ENCODE measurements at places on chromosomes 1 and 21.

- DNase-seq, result no peak
These were observed 20.4 kb downstream of the ODF2L start for GRCh38 chr1:86375688-86376087.

- no peak for DNase-seq
These were observed 86.0 kb upstream of the ZBTB40 start for GRCh38 chr1:22365331-22366295.

- no peak for DNase-seq
These were observed 10.3 kb upstream of the AGTRAP start for GRCh38 chr1:11725616-11726015.

- no peak for DNase-seq
These were observed 12.6 kb downstream of the LAX1 start for GRCh38 chr1:203777596-203777995.

- DNase-seq, result no peak
These were observed 124.4 kb upstream of the HOOK1 start for GRCh38 chr1:59690171-59690930.

DNA sequence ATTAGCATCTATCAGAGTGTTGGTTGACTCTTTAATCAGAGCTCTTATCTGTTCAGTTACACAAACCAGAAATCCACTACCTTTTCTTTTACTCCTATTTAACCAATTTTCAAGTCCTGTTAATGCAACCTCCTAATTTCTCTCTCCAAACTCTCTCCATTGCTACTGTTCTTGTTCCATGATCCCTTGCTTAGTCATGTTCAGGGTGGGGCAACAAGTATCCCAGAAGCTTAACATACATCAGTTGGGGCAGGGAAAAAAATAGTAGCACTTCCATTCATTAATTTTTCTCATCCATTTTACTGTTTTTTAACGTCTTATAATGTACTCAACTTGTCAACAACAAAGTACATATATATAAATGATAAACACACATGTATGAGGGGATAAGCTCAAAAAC lies 111.2 kb upstream of the LBR start:
- DNase-seq, result no peak

DNA sequence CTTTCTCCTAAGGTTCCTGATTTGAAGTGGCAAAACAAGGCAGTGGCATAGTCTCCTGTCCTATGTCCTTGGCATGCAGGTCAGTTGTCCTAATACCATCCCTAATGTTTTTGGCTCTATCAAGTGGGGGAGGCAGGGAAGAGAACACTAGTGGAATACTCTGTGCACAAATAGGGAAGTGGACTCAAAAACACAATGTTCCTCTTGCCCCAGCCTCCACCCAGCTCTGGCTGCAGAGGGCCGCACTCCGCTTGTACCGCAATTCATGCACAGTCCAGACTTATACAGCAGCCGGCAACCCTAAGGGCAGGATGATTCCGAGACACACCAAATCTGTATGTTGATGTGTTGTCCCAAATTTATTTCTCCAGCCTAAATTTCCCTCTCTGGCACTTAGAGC lies 14.5 kb downstream of the PLEKHO1 start:
- no peak for DNase-seq

- DNase-seq, result no peak
These were observed 203.7 kb downstream of the AMY1C start for GRCh38 chr1:103953386-103953785.

- peak; percentile 83 for DNase-seq
These were observed 77.3 kb upstream of the PTGFRN start for GRCh38 chr1:116832308-116832931.

GRCh38 chr1:81412954-81413353 lies 387.8 kb upstream of the ADGRL2 start:
- no peak for DNase-seq

GRCh38 chr21:28714777-28715464 lies 277.8 kb downstream of the LTN1 start:
- no peak for DNase-seq

DNA sequence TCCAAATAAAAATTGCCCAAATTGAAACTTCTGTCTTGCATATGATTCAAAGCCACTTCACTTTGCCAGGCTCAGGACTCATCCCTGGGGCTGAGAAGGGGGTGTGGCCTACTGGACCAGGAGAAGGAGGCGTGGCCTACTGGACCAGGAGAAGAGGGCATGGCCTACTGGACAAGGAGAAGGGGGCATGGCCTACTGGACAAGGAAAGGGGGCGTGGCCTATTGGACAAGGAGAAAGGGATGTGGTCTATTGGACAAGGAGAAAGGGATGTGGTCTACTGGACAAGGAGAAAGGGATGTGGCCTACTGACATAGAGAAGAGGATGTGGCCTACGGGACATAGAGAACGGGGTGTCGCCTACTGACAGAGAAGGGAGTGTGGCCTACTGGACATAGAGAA lies 405.3 kb downstream of the RRAGC start:
- no peak for DNase-seq

DNA sequence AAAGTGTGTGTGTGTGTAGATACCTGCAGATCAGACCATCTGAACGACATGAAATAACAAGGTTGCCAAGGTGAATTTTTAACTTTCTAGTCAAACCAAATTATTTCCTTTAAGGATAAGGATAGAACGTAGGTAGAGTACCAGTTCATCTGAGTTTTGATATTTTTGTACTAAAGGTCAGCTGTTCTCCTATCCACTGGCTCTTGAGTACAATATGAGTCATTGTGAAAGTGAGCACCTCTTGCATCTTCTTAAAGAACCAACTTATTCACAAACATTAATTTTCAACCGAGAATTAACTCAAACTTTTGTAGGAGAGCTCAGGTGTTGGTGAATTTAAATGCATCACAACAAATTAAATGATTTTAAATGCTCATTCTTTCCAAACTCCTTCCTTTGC lies 71.5 kb downstream of the IFI44 start:
- no peak for DNase-seq

GRCh38 chr1:117271959-117272358 lies 61.2 kb upstream of the VTCN1 start:
- peak; percentile 33 for DNase-seq

DNA sequence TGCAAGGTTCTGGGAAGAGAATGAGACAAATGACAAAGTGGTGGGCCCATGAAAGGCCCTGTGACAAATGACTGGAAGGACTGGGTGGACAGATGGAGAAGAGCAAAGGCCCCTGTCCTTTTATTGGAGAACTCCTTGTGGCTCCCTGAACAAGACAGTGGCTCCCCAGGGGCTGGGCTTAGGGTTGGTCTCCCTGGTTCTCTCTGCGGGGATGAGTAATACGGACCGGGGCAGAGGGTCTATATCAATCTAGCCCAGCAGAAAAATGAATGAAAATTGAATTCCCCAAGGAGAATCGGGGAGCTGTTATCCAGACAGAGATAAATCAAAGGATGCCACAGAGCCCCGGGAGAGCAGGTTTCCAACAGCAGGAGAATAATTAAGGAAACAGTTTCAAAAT lies 5.2 kb upstream of the LHX4 start:
- DNase-seq, result no peak

DNA sequence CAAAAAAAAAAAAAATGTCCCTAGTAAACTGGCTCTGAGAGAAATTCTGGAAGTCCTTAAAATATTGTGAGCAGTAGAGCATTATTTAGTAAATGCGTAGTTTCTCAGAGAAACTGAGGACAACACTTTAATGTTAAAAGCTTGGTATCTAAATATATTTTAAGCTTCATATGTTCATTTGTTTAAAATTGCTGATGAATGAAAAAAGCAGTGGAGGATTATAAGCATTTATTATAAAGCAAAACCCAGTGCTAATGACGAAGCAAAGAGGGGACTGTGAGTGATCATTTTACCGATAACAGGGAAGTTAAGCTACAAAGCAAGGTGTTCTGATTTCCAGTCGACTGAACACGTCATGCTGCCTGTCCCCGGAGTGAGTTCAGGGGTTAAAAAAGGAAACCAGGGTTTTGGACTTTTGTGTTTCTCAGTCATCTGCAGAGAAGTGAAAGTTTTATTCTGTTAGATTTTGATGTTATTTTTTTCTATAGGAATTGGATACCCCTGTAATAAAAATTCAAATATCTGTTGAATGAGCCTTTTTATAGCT lies 64.5 kb upstream of the SCCPDH start:
- DNase-seq, result no peak

DNA sequence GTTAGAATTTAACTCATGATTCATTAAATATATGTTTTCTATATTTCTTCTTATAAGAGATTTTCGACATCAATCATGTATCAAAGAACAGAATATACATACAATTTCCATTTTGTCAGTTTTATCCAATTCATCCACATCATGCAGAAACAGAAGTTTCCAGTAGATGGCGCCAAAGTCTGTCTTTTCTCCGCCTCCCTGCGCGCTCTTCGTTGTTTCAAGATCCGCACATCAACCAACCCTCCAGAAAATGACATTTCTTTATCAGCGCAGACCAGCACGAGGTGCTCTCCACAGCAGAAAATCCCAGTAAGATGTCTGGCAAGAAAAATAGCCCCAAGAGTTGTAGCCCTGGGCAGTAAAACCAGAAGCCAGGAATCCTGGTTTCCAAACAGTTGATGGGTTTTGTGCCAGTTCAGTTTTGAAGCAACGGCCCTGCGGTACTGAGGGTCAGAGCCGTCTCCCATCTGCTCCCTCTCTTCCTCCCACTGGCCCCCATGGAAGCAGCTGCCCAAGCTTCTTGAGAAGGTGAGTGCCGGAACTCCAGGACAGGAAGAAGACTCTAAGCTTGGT lies 38.6 kb upstream of the GPR137B start:
- peak; percentile 47 for DNase-seq

DNA sequence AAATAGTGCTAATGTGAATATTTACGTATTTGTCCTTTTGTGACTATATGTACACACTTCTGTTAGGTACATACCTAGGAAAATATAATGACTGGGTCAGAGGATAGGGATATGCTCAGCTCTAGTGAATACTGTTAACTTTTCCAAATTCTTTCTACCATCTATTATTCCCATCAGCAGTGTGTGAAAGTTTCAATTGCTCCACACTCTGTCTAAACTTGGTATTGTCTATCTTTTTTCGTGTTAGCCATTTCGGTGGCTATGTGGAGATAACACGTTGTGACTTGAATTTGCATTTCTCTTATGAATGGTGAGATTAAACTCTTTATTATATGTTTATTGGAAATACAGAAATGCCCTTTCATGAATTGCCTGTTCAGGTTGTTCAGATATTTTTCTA lies 22.7 kb upstream of the LELP1 start:
- no peak for DNase-seq

- DNase-seq, result no peak
These were observed 74.8 kb upstream of the TINAGL1 start for GRCh38 chr1:31501505-31501904.

Measured in NT2/D1 (cell line).